ENCODE measurements at places on chromosomes 16 and 17.

DNA sequence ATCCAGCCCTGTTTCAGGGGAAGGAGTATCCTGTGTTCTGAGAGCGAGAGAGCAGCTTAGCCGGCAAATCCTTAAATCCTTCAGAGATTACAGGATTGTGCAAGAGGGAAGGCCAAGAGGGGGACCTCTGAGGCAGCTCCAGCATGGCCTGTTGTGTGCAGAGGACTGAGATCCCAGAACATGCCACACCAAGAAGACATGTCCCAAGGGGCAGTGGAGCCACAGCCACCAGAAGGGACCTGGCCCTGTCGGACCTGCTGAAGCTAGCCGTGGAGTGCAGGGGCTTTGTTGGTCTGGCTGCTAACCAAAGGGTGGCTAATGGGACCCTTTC lies 1.6 kb upstream of the MRC2 start:
- no peak for DNase-seq

DNA sequence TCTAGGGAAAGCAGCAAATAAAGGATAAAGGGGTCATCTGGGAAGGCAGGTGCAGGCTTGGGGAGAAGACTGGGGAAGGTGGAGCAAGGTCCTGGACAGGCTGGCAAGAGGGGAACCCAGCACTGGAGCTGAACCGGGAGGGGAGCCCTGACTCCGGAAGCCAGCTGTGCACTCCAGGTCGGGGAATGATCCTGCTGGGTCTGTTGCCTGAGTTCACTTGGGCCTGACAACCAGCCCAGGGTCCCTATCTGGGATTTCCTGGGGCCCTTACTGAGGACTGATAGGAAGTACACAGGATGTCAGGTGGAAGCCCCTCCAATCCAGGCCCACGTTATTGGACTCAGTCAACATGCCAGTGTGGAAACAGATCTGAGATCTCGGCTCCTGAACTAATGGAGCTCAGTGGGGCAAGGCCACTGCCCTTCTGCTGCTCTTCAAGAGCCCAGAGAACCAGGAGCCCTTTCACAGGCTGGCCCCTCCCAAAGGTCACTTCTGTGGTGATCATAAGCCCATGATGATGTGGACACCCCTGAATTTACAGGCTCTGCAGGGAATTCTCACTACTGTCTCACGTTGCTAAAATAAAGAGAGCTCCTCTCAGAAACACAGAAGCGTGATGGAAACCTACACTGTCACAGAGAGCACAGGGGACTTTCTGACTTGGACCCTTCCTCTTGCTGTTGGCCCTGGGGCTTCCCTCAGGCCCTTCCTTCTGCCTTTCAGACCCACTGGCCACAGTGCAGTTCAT lies 19.9 kb upstream of the PITPNM3 start:
- DNase-seq: no peak

GRCh38 chr17:55398689-55399088 lies 22.9 kb downstream of the MMD start:
- DNase-seq: no peak

DNA sequence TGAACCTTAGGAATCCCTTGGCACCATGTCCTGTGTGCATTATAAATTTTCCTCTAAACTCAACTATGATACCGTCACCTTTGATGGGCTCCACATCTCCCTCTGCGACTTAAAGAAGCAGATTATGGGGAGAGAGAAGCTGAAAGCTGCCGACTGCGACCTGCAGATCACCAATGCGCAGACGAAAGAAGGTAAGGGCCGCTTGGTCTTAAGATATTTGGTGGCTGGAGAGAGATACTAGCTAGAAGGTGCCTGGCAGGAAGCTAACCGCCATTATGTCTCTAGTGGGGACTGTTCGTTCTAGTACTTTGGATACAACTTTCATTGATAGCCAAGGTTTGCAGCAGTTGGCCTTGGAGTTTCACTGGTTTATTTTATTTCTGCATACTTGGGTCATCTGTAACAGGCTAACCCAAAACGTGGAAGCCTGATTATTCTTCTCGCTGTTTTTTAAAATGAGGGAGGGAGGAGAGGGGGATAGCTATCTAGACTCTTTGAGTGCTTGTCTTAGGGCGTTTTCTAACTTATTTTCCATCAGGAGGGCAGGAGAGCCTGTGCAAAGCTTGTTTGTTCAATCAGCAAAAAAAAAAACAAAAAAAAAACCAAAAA lies 1.3 kb downstream of the RBBP6 start:
- DNase-seq: no peak

DNA sequence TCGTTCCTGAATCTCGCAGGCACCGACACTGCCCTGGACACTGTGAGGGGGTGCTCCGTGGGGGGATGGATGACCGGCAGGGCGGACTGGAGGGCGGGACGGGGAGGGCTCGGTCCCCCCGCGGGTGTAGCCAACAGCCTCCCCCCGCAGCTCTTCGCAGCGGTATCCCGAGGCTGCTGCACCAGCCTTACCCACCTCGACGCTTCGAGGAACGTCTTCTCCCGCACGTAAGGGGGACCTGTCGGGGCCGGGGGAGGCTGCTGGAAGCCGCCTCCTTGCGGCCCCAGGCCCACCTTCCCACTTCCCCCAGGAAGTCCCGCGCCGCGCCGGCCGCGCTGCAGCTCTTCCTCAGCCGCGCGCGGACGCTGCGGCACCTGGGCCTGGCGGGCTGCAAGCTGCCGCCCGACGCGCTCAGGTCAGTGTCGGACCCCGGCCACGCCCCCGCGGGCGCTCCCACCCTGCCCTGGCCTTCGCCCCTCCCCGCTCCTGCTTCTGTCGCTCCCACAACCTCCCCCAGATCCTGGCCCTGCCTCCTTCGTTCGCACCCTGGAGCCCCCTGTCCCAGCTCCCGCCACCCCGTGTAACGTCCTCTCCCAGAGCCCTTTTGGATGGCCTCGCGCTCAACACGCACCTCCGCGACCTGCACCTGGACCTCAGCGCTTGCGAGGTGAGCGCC lies 3.3 kb downstream of the CARMIL2 start:
- DNase-seq: no peak

- no peak for DNase-seq
These were observed 985 bp upstream of the SLFN12 start for GRCh38 chr17:35433075-35433894.

- DNase-seq: no peak
These were observed 98.9 kb downstream of the ZNF423 start for GRCh38 chr16:49756775-49757558.

DNA sequence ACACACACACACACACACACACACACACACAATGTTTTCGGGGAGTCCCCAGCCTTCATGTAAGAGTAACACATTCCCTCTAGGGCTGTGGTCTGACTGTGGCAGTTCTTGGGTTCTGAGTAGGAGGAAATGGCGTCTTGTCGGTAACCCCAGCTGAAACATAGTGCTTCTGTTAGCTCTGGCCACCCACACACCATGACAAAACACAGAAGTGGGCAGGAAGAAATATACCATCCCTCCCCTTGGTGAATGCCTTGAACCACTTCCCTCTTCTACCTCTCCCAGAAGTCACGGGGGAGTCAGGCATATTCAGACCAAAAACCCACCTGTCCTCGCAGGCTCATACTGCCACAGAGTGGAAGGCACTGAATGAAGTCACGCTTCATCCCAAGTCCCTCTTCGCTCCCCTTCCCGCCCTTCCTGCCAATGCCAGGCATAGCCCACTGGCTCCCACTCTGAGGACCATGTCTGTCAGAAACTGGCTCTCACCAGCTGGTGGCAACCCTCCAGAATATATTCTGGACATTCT lies 11.5 kb downstream of the SLC35B1 start:
- DNase-seq: no peak
